ENCODE measurements at places on chromosomes 5 and 9. TPM values are rescaled to one million over a fixed set of nuclear protein-coding genes. Genes with fewer than 3 reads are reported as not detected.

DNA sequence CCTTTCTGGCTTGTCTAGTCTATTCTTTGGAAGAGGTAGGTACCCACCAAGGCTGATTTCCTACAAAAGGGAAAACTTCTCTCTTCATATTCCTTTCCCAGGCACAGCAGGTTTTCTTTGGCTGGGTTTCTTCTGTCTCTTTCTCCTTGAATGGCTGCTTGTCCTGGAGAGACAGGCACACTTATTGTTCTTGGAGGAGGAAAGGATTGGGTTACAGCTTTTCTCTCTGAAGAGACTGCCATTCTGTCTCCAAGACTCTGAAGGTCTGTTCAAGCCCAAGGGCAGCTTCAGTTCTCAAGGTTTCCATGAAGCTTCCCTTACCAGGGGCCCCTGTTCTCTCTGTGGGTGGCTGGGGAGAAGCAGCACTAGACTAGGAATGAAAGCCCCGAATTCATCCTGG lies 33.9 kb downstream of the ACTBL2 start:
- DNase-seq = no peak
- no peak overlapping the region for H3K27ac ChIP-seq
- H3K4me1 ChIP-seq = no peaks in the 10 kb centered on the region

ARL10 gene
- 14.1 TPM for total RNA-seq

DNA sequence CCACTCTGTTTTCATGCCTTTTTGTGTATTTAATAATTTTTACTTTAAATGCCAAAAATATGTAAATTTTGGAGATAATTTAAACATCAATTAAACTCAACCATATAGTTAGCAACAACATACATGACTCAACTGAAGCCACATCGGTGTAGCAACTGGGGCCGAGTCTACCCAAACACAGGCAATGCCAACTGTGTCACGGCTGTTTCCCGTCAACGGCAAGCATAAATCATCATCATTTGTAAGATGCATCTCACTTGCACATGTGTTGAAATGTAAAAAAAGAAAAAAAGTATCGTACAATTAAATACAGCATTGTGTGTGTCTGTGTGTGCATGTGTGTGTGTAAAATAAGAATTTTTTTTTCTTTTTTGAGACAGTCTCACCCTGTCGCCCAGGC lies 160.1 kb upstream of the TAS2R1 start:
- no peak for DNase-seq
- peaks cover 11% of the 10 kb centered on the region for H3K4me1 ChIP-seq
- H3K4me3 ChIP-seq = no peak overlapping the region

IFNA13 gene
- not detected for total RNA-seq

PSAT1 gene
- 2.5 TPM for total RNA-seq

DNA sequence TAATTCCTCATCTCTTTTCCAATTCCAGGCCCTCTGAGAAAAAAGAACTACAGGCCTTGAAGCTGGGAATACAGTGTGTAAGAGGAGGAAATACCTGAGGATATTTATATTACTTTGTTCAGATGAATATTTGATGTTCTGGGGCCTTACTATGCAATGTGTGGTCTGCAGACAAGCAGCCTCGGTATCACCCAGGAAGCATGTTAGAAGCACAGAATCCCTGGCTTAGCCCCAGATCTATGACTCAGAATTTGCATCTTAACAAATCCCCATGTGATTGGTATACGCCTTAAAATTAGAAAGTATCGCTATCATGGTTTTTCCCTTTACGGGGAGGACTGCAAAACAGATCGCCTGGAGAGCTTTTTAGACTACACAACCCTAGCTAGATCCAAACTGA lies 121.0 kb downstream of the JAKMIP2 start:
- no peaks in the 10 kb centered on the region for H3K27me3 ChIP-seq
- no peaks in the 10 kb centered on the region for H3K4me1 ChIP-seq
- no peak overlapping the region for H3K27ac ChIP-seq
- DNase-seq = no peak
- H3K4me3 ChIP-seq = no peak overlapping the region
- no peaks in the 10 kb centered on the region for H3K36me3 ChIP-seq
